ENCODE measurements at places on chromosomes 11 and 22. TPM values are rescaled to one million over a fixed set of nuclear protein-coding genes. Genes with fewer than 3 reads are reported as not detected.

Gene DDI1
- not detected for total RNA-seq

Gene GP1BB
- 4.2 TPM for total RNA-seq

Gene CD44
- total RNA-seq = 227 TPM

Gene DEPDC7
- total RNA-seq = 1.4 TPM

Gene OR52A1
- total RNA-seq = not detected

Gene USP2
- not detected for total RNA-seq

Gene OR2AG1
- total RNA-seq = not detected

Gene RAB39A
- not detected for total RNA-seq

Gene ALDH3B1
- total RNA-seq = 18.2 TPM

Gene PARVB
- 54.1 TPM for total RNA-seq

Gene SMIM38
- total RNA-seq = not detected

Gene LRFN4
- 16.8 TPM for total RNA-seq

Gene HEPN1
- total RNA-seq = not detected

Gene OR5B17
- not detected for total RNA-seq

Gene LUZP2
- total RNA-seq = 0.06 TPM

Gene ASPHD2
- 1.2 TPM for total RNA-seq

Gene ANO1
- 0.19 TPM for total RNA-seq

Gene CDKN1C
- total RNA-seq = 34.2 TPM

Gene SYT8
- not detected for total RNA-seq

Gene OR5P2
- total RNA-seq = not detected

Gene OR8D1
- total RNA-seq = not detected

Gene CD3D
- total RNA-seq = not detected

Gene F2
- not detected for total RNA-seq

Gene MOGAT2
- not detected for total RNA-seq

Gene SPDYC
- total RNA-seq = not detected

Gene OR5F1
- not detected for total RNA-seq

Gene RANBP1
- total RNA-seq = 225 TPM

All from cardiac ventricle fibroblast (primary cell).